ENCODE measurements at places on chromosomes 13 and 19.
A peak's percentile ranks its signal among the peaks of the same experiment; 100 is the strongest.

- no peak for DNase-seq
Observed at GRCh38 chr19:8302734-8303133, 5.4 kb downstream of the CD320 start.

DNA sequence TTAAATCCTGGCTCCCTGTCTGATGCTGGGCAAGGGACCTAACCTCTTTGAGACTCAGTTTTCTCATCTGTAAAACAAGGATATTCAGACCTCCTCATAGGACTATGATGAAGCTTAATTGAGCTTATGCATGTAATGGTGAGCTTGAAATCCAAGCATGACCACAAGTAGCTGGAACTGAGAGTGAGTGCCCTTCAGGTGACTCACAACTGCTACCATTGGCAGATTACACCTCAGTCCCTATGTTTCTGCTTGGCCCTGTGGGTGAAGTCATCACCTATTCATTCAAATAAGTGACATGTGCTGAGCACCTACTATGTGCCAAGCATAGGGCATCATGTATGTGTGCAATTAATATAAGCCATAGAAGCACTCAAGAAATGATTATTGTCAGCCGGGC is 25.7 kb downstream of the NOVA2 start:
- DNase-seq = no peak

DNA sequence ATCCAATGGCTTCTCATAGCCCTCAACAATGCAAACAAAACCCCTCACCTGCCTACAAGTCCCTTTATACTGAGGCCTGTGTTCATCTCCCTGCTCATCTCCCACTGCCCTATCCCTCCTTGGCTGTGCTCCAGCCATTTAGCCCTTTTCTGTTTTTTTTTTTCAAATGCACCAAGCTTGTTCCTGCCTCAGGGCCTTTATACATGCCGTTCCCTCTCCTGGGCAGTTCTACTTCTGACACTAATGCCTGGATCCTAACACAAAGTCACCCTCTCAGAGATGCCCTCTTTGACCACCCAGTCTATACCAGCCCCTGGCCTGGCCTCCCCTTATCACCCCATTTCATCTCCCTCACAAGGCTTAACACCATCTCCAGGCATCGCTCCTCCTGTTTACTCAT is 26.9 kb downstream of the ZNF574 start:
- DNase-seq = no peak

DNA sequence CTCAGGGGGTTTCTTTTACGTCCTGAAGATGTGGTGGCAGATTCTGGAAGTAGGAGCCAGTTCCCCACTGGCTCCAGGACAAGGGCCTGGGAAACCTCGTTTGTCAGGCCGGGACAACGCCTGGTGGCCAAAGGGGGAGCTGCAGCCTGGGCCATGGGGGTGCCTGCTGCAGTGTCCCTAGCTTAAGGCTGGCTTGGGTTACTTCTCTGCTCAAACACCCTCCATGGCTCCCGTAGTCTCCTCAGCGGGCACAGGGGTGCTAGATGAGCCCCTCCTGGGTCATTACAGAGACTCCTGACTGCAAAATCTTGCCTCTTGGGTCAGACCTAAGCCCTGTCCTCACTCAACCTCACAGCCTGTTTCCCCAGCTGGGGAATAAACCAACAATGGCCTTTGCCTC is 14.7 kb downstream of the CILP2 start:
- DNase-seq = peak; percentile 51

Measured in lung (tissue), 17 donors.